Islet precursor cell (in vitro differentiated cells): ENCODE measurements at places on chromosomes 13 and 19.
A peak's percentile ranks its signal among the peaks of the same experiment; 100 is the strongest.

DNA sequence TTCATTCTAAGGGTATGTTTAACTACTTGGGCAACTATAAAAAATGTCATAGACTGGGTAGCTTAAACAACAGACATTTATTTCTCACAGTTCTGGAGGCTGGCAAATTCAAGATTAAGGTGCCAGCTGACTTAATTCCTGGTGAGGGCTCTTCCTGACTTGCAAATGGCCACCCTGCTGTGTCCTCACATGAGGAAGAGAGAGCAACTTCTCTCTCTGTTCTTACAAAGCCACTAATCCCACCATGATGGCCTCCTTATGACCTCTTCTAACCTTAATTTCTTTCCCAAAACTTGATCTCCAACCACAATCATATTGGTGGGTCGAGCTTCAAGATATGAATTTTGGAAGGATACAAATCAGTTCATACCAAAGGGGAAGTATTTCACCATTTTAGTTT, 399.0 kb downstream of the DCT start:
- no peak for DNase-seq

- no peak for DNase-seq
Observed at GRCh38 chr19:18460900-18461299, 23.0 kb upstream of the ISYNA1 start.

- no peak for DNase-seq
Observed at GRCh38 chr19:40553885-40554857, 22.5 kb upstream of the SHKBP1 start.

GRCh38 chr19:33797802-33798671, 1.4 kb downstream of the KCTD15 start:
- peak; percentile 79 for DNase-seq

DNA sequence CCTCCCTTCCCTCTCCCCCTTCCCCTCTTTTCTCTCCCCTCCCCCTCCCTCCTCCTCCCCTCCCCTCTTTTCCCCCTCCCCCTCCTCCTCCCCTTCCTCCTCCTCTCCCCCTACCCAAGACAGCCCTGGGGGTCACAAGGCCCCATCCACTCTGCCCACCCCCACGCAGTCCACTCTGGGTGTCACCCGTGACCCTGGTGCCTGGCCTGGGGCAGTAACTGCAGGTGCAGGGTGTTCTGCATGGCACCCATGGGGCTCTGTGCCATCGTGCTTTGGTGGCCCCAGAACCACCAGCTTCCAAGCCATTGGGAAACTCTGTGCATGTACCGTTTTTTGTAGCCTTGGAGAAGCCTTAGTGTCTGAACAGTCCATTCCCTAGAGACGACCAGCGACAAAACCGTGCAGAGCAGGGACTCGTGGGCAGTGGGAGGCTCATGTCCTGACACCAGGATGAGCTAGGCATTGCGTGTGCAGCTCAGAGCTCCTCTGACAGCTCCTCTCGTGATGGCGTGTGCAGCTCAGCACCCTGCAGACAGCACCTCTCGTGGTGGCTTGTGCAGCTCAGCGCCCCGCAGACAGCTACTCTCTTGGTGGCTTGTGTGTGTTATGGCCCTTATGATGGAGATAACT, 43.7 kb upstream of the F7 start:
- no peak for DNase-seq

DNA sequence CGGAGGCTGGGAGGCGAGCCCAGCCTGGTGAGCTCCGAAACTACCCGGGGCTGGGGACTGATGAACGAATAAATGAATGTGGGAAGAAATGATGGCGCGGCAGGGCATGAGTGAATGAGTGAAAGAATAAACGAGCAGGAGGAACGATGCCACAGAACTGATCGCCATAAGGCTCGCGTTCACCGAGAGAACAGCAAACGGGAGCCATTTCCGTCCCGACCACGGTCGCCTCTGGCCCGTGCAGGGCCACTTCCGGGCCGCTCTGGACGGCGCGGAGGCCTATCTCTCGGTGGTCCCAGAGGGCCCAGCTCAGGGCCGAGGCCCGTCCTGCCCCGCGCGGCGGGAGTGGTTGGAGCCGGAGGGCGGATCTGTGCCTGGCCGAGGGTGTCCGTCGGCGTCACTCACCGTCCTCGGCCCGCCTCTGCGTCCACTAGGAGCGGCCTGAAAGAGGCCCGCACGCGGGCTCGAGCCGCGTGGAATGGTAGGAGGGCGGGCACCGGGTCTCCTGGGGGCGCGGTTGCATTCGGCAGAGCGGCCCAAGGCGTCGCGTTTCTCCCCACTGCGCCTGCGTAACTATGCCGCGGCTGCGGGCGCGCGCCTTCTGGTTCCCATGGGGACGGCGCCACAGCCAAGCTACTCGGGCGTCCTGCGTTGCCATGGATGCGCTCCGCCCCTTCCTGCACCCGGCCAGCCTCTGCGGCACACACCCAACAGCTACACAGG, at the start of gene ZNF497:
TSS of gene ZNF497 (minus strand) at position 480 of the 723 bp plus-strand sequence. CDS start 5,116 bp downstream, outside the sequence.
- peak; percentile 99 for DNase-seq

- peak; percentile 97 for DNase-seq
Observed at GRCh38 chr19:8526345-8527091, 12.6 kb upstream of the ZNF414 start.

DNA sequence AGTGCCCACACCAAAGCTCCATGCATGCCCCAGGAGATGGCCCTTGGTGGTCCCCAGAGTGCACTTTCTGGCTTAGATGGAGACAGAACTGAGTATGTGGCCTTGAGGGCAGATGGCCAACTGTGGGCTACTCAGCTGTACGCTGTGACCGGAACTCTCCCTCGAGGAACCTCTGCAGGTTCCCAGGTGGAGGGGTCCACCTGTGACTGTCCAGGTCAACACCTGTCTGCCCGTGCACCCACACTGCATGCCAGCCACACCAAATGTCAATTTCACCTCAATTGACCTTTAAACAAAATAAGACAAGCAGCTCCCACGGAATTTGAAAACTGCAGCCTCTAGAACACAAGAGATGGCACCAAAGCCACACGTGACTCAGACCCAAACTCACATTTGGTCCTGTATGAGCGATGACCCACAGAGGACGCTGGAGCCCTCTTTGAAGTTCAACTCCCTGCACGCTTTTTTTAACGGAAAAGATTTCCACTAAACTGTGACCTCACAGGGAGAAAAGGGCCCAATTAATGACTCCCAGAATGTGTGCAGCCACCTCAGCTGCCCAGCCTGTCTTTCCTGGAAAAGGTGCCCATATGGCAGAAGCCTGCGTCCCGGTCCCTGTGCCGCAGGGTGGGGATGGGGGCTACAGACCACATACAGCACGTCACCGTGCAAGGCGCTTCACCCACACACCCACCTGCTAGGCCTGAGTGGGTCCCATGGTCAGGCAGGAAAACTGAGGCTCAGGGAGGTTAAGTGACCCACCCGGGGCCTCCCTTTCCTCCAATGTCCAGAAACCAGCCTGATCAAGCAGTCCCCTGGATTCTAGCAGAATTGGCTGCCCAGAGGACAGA, 47.7 kb downstream of the KLF2 start:
- DNase-seq = no peak

DNA sequence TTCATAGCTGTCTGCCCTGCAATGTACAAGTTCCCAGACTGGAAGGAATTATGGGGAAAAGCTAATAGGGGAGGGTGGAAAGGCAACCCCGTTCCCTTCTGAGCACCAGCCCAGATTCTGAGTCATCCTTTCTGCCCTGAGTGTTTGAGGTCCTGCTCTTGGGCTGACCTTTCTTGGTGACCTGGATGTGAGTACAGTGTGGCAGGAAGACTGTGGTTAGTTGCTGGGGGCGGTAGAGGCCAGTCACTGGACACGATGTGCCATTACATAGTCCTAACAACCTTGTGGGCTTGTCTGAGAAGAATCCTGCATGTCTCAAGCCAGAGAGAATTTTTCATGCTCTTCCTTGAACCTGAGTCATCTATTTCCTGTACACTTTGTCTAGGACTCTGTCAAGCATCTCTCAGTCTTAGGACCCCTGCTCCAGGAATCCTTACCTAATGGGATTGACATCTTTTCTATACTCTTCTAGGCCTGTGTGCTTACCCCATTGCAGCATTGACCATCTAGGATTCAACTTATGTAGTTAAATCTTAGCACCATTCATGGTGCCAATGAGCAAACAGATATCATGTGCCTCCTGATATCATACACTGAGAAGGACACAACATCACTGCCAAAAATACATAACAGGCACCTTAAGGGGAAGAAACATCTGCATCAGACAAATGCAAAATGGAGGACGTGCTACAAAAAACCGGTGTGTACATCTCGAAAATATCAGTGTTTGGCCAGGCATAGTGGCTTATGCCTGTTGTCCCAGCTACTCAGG, 8.1 kb upstream of the ANGPTL4 start:
- peak; percentile 95 for DNase-seq

DNA sequence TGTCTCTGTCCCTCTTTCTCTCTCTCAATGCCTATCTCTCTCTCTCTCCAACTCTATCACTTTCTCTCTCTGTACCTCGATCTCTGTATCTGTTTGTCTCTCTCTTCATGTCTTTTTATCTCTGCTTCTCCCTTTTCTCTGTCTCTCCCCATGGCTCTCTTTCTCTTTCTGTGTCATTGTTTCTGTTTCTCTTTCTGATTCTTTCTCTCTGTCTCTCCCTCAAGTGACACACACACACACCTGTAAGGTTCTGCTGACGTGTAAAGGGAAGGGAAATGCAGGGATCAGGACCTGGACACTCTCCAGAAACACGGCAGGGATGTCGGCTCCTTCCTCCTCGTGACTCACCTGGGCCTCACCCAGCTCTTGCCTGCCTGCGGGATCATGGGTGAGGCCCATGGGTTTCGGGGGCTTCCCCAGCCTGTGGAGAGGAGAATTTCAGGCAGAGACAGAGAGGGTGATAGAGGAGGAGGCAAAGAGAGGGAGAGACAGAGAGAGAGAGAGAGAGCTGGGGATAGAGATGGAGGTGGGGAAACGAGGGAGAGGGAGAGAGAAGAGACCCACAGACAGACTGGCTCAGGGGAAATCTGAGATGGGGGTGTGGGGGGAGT, 5.4 kb upstream of the PLAUR start:
- DNase-seq = peak; percentile 74

DNA sequence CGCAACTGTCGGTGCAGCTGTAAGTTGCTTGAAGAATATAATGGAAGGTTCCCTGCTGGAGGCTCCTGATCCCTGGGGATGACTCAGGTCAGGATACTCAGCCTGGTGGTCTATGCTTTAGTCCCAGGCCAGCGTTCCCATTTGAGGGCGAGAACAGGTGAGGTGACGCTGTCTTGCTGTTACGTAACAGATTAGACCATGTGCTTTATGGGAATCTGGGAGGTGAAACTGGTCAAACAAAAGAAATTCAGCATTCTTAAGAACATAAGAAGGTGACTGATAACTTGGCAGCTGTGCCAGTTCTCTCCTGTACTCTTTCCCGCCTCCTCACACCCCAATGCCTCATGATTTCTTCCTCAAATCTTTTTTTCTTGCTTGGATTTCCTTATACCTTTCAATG, at the start of gene CXCL17:
TSS of gene CXCL17 (minus strand) at position 114 of the 400 bp plus-strand sequence. CDS start 114 bp downstream, outside the sequence.
- no peak for DNase-seq

DNA sequence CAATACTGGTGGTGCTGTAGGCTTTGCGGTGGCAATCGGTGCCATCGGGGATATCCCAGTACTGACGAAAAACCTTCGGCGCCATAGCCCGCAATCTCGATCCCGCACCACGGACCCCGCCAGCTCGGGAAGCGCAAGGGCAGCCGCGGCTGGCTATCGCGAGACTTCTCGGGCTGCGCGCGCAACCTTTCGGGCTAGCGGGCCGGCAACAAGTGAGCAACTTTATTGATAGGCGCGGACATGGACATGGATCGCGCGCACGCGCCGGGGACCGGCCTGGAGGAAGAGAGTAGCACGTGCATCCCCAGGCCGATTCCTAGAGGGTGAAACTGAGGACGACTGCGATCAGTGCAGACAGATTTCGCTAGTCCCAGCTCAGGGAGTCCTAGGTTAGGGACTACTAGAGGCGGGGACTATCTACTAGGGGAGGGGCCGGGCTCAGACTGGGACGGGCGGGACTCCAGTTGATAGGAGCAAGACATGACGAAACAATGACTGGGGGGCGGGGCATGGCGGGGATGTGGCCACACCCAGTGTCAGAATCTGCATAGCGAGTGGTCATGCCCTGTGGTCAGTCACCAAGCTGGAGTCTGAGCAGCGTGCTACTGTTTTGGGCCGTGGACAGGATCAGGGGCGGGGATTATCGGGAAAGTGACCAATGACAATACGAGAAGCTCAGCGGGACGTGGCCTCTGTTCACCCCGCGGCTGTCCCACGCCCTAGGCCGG, at the start of gene NDUFA11:
TSS of gene NDUFA11 (minus strand) at position 167 of the 728 bp plus-strand sequence. CDS start at position 85, 82 bp downstream.
- peak; percentile 97 for DNase-seq

GRCh38 chr13:26735677-26736076, 24.9 kb downstream of the GPR12 start:
- DNase-seq = no peak

DNA sequence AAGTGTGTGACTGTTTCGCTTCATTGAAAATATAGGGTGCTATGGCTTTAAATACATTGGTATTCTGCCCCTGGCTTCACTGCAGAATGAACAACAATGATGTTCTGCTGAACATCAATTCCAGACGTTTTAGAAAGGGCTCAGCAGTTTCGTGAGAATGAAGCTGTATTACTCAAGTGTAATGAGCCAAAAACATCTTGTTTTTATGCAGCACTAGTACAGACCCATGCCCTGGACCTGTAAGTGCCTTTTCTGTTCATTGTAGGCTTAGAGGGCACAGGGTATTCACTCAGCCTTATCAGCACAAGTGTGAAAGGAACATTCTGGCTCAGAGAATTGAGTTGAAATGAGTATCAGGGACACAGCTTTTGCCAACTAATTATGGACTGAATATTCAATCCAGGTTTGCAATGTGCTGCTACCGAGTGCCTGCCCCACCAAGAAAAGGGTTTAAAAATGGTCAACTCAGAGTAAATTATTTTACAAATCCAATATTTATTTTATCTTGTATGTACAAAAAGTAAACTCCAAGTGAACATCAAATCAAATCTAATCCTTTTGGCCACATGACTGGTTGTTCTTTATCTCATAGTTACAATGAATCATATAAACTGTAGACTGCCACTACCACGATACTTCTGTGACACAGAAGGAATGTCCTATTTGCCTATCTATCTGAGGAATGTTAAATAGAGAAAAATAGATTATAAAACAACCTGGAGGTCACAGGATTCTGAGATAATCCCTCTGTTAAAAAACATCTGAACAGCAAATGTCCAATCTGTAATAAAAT, 362.8 kb downstream of the NALCN start:
- no peak for DNase-seq

- DNase-seq = no peak
Observed at GRCh38 chr19:10543059-10543419, 665 bp upstream of the ATG4D start.

- DNase-seq = peak; percentile 87
Observed at GRCh38 chr19:10543420-10544241, at the start of gene ATG4D. TSS of gene ATG4D (plus strand) at chr19:10543904. CDS start at chr19:10544091, 187 bp downstream.
